MCF 10A (cell line): ENCODE measurements at places on chromosomes 16 and 17. TPM values are rescaled to one million over a fixed set of nuclear protein-coding genes. Genes with fewer than 3 reads are reported as not detected.

Gene TAC4
- not detected in 2 replicates for total RNA-seq

Gene WFIKKN2
- total RNA-seq, result not detected in 2 replicates

- no peaks in the 10 kb centered on the region for H3K36me3 ChIP-seq
- H3K4me1 ChIP-seq, result peaks cover 9% of the 10 kb centered on the region
- H3K27me3 ChIP-seq, result no peaks in the 10 kb centered on the region
- no peak overlapping the region for H3K4me3 ChIP-seq
- no peak for DNase-seq
These were observed 12.5 kb upstream of the NKD1 start for GRCh38 chr16:50535506-50536257.

- no peak overlapping the region for H3K4me3 ChIP-seq
- no peaks in the 10 kb centered on the region for H3K4me1 ChIP-seq
- H3K27me3 ChIP-seq, result no peaks in the 10 kb centered on the region
- no peaks in the 10 kb centered on the region for H3K36me3 ChIP-seq
- no peak for DNase-seq
These were observed 345.4 kb downstream of the PMP22 start for GRCh38 chr17:14919631-14920213.

GRCh38 chr17:35460354-35460851 is 11.8 kb upstream of the SLFN13 start:
- H3K4me1 ChIP-seq, result peaks cover 6% of the 10 kb centered on the region
- peaks cover 22% of the 10 kb centered on the region for H3K27me3 ChIP-seq
- peak overlapping the region; percentile 63 for H3K4me3 ChIP-seq
- H3K27ac ChIP-seq, result no peak overlapping the region
- DNase-seq, result no peak
- no peaks in the 10 kb centered on the region for H3K36me3 ChIP-seq

DNA sequence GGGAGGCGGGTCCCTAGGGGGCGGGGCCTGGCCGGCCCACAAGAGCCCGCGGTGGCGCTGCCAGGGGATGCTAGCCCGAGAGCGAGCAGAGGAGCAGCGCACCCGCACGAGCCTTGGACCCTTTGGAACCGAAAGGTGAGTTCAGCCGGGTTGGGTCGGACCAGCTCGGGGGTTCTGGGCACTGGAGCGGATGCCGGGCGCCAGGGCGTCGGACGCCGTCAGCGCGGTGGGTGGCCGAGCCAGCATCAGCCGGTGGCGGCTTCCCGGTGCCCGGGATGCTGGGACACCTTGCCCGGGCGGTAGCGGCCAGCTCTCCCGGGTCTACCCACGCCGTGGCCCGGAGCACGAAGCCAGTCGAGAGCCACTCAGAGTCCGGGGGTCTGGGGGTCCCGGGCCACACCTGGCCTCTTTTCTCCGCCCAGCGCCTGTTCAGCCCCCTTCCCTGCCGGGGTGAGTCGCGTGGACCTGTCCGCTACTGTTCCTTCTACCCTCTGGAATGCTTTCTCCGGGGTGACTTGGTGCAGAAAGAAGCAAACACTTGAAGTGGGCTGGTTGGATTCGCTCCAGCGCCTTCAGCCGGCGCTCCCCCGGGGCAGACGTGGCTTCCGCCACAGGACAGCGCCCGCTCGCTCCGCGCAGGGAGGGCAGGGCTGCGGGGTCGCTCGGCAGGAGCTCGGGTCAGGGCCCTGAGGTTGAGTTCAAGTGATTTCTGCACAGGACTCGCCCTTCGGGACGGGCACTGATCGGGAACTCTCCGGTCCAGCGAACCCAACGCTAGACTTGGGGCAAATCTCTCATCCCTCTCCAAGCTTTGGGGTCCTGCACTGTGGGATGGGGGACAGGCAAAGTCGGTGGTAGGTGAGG is at the start of gene SCNN1G:
SCNN1G (plus strand) TSS at position 67 of the 864 bp plus-strand sequence. CDS start 3,527 bp downstream, outside the sequence.
- peaks cover 35% of the 10 kb centered on the region for H3K36me3 ChIP-seq
- peak within 1 kb of the TSS; percentile 35 for H3K27ac ChIP-seq
- DNase-seq, result peak; percentile 23
- H3K4me1 ChIP-seq, result peaks cover 26% of the 10 kb centered on the region

GRCh38 chr17:40303708-40304551 is 5.0 kb upstream of the RARA start:
- no peak for DNase-seq
- no peaks in the 10 kb centered on the region for H3K27me3 ChIP-seq
- H3K36me3 ChIP-seq, result peaks cover 22% of the 10 kb centered on the region
- H3K4me1 ChIP-seq, result peaks cover 11% of the 10 kb centered on the region

DNA sequence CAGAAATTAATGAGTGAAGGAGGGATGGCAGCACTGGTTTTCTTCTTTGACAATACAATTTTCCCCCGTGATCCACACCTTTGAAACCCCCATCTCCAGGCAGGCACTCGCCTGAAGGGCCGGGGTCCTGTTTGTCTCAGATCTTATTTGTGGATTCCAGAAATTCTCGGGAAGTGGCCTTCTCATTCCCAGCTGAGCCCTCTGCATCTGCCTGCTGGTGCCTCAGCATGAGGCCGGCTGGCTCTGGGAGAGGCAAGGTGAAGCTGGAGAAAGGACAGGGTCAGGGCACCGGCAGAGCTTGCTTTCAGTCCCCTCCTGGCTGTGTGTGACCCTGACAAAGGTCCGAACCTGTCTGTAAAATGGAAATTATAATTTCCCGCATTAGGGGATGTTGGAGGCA is 35.8 kb upstream of the C1QL1 start:
- H3K27me3 ChIP-seq, result no peaks in the 10 kb centered on the region
- H3K4me1 ChIP-seq, result no peaks in the 10 kb centered on the region
- H3K36me3 ChIP-seq, result no peaks in the 10 kb centered on the region
- no peak overlapping the region for H3K4me3 ChIP-seq

DNA sequence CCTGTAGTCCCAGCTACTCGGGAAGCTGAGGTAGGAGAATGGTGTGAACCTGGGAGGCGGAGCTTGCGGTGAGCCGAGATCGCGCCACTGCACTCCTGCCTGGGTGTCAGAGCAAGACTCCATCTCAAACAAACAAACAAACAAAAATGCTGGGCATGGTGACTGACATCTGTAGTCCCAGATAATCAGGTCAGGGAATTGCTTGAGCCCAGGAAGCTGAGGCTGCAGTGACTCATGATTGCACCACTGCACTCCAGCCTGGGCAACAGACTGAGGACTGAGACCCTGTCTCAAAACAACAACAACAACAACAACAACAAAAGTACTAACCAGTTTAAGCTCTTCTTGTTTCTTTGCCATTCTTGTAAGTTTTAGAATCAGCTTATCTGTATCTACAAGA is 383.0 kb upstream of the PMFBP1 start:
- H3K27ac ChIP-seq, result peak overlapping the region; percentile 42
- H3K4me3 ChIP-seq, result no peak overlapping the region
- H3K27me3 ChIP-seq, result no peaks in the 10 kb centered on the region
- no peaks in the 10 kb centered on the region for H3K4me1 ChIP-seq

GRCh38 chr16:80968386-80969113 is 38.1 kb downstream of the CMC2 start:
- H3K36me3 ChIP-seq, result peaks cover 6% of the 10 kb centered on the region
- H3K4me3 ChIP-seq, result no peak overlapping the region
- H3K4me1 ChIP-seq, result peaks cover 9% of the 10 kb centered on the region
- peak overlapping the region; percentile 29 for H3K27ac ChIP-seq
- DNase-seq, result peak; percentile 9

- peaks cover 18% of the 10 kb centered on the region for H3K4me1 ChIP-seq
- no peak overlapping the region for H3K27ac ChIP-seq
- no peaks in the 10 kb centered on the region for H3K27me3 ChIP-seq
- peaks cover under 1% of the 10 kb centered on the region for H3K36me3 ChIP-seq
- DNase-seq, result peak; percentile 37
These were observed 54.9 kb downstream of the SREBF1 start for GRCh38 chr17:17781591-17782496.

- peak; percentile 27 for DNase-seq
- no peaks in the 10 kb centered on the region for H3K36me3 ChIP-seq
- H3K4me1 ChIP-seq, result peaks cover 17% of the 10 kb centered on the region
- H3K27me3 ChIP-seq, result no peaks in the 10 kb centered on the region
- no peak overlapping the region for H3K4me3 ChIP-seq
These were observed 32.8 kb upstream of the ETV4 start for GRCh38 chr17:43578699-43579565.

- no peaks in the 10 kb centered on the region for H3K27me3 ChIP-seq
- peaks cover 15% of the 10 kb centered on the region for H3K4me1 ChIP-seq
- peaks cover 32% of the 10 kb centered on the region for H3K36me3 ChIP-seq
- peak; percentile 91 for DNase-seq
- H3K4me3 ChIP-seq, result peak overlapping the region; percentile 77
These were observed 1.1 kb downstream of the ANKRD11 start for GRCh38 chr16:89489040-89489897.

DNA sequence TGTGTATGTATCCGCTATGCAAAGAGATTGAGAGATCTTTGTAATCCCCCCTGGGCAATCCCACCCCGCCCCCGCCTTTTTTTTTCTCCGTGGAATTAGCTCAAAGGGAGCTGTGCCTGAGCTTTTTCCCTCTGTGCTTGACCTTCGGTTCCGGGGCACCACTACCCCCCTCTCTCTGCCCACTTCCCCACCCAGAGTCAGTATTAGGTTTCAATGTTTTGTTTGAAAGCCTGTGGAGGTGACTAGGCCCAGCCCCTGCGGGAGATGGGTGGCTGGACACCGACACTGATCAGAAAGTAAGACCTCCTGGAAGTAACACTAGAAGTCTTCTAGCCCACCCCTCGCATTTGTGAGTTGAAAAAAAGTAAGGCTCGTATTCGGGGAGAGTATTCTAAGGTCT is 7.0 kb downstream of the CBLN1 start:
- no peak overlapping the region for H3K27ac ChIP-seq
- no peaks in the 10 kb centered on the region for H3K36me3 ChIP-seq
- DNase-seq, result no peak
- no peak overlapping the region for H3K4me3 ChIP-seq
